ENCODE measurements at places on chromosomes 4 and X. TPM values are rescaled to one million over a fixed set of nuclear protein-coding genes. Genes with fewer than 3 reads are reported as not detected.

GRCh38 chrX:71910643-71910985, at the start of gene NHSL2:
Gene NHSL2 (plus strand): TSS chrX:71910845.
- H3K27me3 ChIP-seq: no peaks in the 10 kb centered on the region
- H3K4me3 ChIP-seq: peak within 1 kb of the TSS; percentile 52
- H3K36me3 ChIP-seq: no peaks in the 10 kb centered on the region
- peak within 1 kb of the TSS; percentile 78 for H3K27ac ChIP-seq

DNA sequence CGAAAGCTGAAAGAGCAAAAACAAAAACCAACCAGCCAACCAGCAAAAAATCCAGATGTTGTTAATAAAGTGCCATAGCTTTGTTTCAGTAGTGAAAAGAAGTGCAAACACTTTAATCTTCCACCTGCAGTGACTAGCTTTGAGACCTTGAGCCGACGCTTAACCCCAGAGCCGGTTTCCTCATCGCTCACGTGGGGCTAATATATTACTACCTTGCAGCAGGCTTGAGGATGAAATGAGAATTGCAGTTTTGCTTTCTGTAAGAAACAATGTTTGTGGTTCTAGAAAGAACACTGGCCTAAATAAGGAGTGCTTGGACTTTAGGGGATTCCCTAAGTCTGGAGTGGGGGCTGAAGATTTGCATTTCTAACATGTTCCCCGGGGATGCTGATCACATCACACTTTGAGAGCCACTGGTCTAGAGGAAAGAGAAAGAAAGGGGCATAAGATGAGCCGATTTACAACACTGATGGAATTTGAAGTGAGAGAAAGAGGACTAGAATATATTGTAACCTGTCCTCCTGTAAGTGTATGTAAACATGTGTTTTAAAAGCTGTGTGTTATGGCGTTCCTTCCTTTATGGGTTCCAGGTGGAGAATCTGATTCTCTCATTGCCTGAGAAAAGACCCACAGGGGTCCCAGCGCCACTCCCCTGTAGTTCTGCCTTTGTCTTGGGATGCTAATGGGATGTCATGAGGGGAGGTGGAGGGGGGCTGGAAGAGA, 1.4 kb downstream of the FGF2 start:
- peak overlapping the region; percentile 92 for H3K27ac ChIP-seq
- DNase-seq: no peak
- H3K36me3 ChIP-seq: no peaks in the 10 kb centered on the region
- peaks cover 50% of the 10 kb centered on the region for H3K27me3 ChIP-seq
- H3K4me3 ChIP-seq: peak overlapping the region; percentile 69

GRCh38 chr4:55154933-55155332, 29.5 kb upstream of the KDR start:
- H3K27ac ChIP-seq: no peak overlapping the region
- no peak for DNase-seq
- H3K4me3 ChIP-seq: no peak overlapping the region

DNA sequence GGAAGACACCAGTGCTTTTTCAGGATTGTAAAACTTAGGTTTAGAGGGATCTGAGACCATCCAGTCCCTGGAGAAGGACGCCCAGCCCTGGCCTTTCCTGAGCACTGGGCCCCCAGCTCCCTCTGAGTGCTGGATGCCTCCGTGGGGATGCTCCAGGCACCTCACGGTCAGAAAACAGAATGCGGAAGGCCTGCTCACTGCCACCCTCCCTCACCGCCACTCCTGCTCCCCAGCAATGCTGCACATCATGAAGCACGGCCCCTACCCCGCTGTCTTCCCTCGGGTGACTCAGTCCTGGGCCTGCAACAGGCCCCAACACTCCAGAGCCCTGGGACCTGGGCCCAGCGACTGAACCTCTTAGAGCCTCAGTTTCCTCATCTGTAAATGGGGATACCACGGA, 26.2 kb downstream of the ABLIM2 start:
- H3K36me3 ChIP-seq: no peaks in the 10 kb centered on the region
- H3K4me3 ChIP-seq: no peak overlapping the region
- H3K27ac ChIP-seq: no peak overlapping the region
- H3K4me1 ChIP-seq: no peaks in the 10 kb centered on the region
- no peaks in the 10 kb centered on the region for H3K27me3 ChIP-seq
- DNase-seq: no peak

DNA sequence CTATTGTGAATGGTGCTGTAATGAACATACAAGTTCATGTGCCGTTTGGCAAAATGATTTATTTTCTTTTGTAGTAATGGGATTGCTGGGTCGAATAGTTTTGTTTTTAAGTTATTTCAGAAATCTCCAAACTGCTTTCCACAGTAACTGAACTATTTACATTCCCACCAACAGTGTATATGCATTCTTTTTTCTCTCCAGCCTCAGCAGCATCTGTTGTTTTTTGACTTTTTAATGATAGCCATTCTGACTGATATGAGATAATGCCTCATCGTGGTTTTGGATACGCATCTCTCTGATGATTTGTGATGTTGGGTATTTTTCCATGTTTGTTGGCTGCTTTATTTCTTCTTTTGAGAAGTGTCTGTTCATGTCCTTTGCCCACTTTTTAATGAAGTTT, 246.3 kb upstream of the ADGRL3 start:
- no peaks in the 10 kb centered on the region for H3K36me3 ChIP-seq
- no peaks in the 10 kb centered on the region for H3K27me3 ChIP-seq
- no peak overlapping the region for H3K4me3 ChIP-seq
- H3K4me1 ChIP-seq: no peaks in the 10 kb centered on the region
- DNase-seq: no peak
- no peak overlapping the region for H3K27ac ChIP-seq

GRCh38 chrX:1307626-1308340, 28.8 kb upstream of the IL3RA start:
- no peak for DNase-seq
- no peak overlapping the region for H3K4me3 ChIP-seq
- no peaks in the 10 kb centered on the region for H3K27me3 ChIP-seq
- no peaks in the 10 kb centered on the region for H3K4me1 ChIP-seq
- no peaks in the 10 kb centered on the region for H3K36me3 ChIP-seq

GRCh38 chr4:18689308-18690115, 668.0 kb upstream of the LCORL start:
- H3K27ac ChIP-seq: no peak overlapping the region
- DNase-seq: peak; percentile 55
- no peaks in the 10 kb centered on the region for H3K27me3 ChIP-seq
- no peaks in the 10 kb centered on the region for H3K36me3 ChIP-seq
- peaks cover 6% of the 10 kb centered on the region for H3K4me1 ChIP-seq
- H3K4me3 ChIP-seq: no peak overlapping the region

EMD gene
- 24.2 TPM for total RNA-seq

MAGEA1 gene
- not detected for total RNA-seq

COX7B gene
- 279 TPM for total RNA-seq

P2RY4 gene
- total RNA-seq: 0.89 TPM
